ENCODE measurements at places on chromosomes 5 and 9.

DNA sequence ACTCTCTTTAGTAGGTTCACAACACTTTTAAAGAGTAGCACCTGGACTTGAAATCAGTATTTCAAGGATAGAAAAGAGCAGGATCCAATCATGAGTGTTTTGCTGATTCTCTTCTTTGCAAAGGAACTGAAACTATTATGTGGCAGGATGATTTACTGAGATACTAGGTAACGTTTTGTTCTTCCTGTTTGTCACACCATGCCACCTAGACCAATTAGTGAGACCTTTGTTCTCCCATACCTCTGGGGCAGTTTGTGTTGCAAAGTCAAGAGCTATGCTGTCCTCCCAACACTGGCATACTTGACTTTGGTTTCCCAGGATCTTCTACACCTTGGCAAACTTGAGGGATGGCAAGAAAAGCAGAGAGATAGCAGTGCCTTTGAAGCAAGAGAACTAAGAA is 43.4 kb downstream of the PPP1R2B start:
- no peak for DNase-seq

- DNase-seq, result no peak
These were observed 63.7 kb downstream of the SLC1A1 start for GRCh38 chr9:4553951-4554381.

- DNase-seq, result no peak
These were observed 96.0 kb upstream of the FSTL4 start for GRCh38 chr5:133708331-133708850.

DNA sequence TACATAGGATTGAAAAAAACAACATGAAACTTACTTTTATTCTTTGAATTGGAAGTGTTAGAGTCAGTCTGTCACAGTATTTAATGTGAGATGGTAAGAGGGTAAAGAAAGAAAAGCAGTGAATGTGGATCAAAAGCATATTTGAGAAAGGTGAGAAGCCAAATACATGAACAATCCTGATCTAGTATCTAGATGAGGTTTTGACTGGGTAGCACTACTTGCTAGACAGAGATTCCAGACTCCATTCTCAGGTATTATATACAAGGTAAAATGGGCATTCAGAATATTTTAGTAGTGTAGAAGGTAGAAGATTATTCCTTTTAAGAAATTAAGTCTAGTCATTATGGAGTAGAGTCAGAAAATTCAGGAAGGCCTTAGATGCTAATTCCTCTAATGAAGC is 62.2 kb downstream of the SLC38A9 start:
- DNase-seq, result no peak

Measured in femur (tissue), 1 donor.